ENCODE measurements at places on chromosomes 2 and 18.

- DNase-seq: no peak
Measured at GRCh38 chr2:100399714-100400113, 17.8 kb downstream of the CHST10 start.

DNA sequence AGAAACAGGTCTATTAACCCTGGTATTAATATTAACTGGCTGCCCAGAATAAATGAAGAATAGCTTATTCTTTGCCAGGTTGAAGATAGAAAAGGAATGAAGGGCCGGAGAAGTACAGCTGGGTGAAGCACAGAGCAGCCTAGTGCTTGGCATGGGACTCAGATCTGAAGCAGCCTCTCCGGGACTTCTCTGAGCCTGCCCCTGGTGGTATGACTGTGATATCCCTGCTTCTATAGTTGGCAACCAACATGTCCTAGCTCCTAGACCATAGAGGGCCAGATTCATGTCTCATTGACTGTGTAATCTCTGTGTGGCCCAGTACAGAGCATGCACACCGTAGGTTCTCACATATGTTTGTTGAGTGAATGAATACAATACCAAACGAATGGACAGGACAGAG is 107.8 kb downstream of the MSH2 start:
- no peak for DNase-seq

DNA sequence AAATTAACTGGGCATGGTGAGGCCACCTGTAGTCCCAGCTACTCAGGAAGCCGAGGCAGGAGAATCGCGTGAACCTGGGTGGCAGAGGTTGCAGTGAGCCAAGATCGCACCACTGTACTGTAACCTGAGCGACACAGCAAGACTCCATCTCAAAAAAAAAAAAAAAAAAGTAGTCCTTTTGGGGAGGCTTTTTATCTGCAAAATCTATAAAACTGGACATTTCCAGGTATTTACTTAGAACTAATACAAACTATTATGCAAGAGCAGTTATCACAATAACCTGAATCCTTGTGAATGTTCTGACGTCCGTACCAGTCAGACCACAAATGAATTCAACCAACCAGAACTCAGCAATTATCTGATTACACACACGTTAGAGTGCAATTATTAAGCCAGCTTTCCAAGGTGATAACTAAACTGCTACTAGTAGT is 8.8 kb upstream of the RAPH1 start:
- no peak for DNase-seq

GRCh38 chr2:10912076-10912731 is 470 bp downstream of the KCNF1 start:
- peak; percentile 58 for DNase-seq

- DNase-seq: no peak
Measured at GRCh38 chr2:240639566-240639965, 14.3 kb downstream of the GPR35 start.

- no peak for DNase-seq
Measured at GRCh38 chr2:223832241-223832903, 5.0 kb downstream of the AP1S3 start.

DNA sequence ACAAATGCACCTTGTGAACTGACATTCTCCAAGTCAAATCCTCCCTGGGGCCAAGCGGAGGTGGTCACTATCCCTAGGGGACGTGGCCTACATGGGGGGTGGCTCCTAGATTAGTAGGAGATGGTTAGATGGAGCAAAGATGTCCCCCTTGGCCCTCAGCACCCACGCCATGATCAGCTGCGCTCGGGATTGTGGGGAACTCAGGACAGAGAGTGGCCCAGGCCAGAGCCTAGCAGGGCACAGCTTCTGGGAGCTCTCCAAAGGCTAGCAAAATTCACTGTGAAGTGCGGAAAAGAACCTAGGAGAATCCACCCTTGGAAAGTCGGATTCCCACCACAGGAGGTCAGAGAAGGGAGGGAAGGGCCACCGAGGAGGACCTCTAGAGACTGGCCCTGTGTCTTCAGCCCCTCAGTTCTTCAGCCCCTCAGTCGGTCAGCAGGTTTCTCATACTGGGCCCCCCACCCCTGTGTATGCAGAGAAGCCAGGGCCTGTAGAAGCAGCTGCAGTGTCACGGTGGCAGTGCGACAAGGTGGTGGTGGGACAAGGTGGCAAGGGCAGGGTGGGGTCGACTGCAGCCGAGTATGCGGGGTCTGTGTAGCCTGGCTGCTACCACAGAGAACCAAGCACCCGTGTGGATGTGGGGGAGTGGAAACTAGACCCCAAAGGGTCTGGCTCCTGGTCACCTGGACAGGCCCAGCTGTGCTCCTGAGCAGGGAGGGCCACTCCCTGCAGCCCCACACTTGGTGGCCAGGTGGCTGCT is 18.4 kb downstream of the GPR55 start:
- no peak for DNase-seq

DNA sequence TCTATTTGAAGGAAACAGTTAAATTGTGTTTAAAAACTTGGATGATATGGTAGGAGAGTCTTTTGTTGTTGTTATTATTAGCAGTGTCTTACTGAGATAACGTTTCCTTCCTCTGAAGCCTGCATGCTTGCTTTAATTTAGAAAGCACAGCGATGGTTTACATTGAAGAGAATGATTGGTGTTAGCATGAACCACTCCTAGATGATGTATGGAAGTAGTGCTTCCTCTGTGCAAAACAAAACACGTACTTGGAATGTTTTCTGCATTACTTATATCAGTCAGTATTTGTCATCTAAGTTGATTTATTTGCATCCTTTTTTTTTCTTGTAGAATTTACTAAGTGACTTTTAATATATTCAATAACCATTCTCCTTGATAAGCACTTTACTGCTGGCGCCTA is 89.0 kb downstream of the UGGT1 start:
- no peak for DNase-seq

GRCh38 chr2:234436482-234436837 is 60.4 kb downstream of the ARL4C start:
- no peak for DNase-seq

DNA sequence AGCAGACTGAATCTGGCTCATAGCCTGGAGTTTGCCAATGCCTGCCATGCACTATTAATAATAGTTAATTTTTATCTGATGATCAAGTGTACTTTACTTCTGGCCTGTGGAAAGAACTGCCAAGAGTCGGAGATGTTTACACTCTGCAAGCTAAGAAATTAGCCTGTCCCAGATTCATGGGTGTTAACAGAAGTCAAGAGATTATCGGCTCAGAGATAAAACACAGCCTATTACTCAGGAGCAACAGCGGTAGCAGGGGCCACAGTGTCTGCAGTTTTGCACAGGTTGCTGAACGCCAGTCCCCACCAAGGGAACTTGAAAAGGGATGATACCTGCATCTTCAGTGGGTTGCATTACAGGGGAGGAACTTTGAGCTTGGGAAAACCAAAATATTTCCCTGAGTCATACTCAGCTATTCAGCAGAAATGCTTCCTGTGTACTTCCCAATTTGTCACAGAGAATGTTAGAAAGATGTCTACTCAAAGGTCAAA is 4.3 kb upstream of the ADI1 start:
- DNase-seq: no peak

DNA sequence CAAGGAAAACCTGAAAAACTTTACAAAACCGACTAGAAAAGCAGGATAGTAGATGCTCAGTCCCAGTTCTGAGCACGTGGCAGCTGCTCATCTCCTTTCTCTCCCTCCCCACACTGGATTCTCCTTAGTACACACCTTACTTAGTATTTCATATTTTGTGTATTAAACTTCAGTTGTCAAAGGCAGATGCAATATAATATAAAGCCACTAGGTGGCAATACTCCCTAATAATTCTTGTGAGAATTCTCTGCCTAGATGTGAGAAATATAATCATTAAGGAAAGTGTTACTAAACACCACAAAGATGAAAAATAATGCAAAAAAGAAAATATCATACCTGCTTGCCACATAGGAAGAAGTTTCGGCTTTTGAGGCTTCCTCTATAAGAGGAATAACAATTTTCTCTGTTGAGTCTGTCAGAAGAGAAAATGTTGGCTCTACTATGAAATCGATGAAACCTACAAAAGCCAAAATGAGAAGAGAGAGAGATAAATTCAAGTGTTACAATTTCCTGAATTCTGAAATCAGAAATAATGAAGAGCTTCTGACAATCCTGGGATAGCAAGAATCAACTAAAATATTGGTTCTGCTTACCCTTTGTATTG is 200.6 kb downstream of the PPP1R1C start:
- peak; percentile 10 for DNase-seq

- no peak for DNase-seq
Measured at GRCh38 chr18:31302991-31303390, 15.0 kb upstream of the DSG1 start.

DNA sequence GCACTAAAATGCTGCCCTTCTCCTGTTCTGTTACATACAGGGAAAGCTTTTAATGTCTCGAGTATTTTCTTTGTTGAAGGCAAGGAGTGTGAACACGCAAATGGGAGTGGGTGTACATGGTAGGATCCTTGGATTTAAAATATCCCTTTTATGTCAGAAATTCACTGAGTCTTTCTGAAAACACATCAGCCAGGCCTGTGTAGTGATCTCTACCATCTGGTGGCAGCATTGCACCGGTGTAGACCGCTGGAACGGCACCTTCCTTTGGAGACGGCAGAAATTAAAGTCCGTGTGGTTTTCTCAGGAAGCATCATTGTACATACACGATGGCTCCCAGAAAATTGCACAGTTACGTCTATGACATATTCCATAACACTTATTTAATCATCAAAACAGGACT is 515.8 kb downstream of the GALR1 start:
- peak; percentile 70 for DNase-seq

DNA sequence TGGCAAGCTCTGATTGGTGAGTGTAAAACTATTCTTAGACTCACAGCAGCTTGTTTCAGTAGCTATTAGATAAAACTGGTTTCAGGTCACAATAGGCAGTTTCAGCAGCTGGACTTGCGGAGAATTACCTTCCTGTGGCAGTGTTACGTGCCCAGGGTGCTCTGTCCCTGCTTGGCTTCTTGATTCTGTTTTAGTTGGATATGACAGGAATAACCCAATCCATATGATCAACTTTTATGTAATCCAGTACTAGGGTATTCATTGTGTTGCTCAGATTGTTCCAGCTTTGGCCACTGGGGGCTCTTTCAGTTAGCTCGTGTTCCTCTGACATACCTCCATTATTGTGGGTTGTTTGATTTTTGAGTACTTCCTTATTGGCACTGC is 43.1 kb downstream of the INPP4A start:
- DNase-seq: no peak

- no peak for DNase-seq
Measured at GRCh38 chr2:74777161-74777900, 56.6 kb upstream of the HK2 start.

DNA sequence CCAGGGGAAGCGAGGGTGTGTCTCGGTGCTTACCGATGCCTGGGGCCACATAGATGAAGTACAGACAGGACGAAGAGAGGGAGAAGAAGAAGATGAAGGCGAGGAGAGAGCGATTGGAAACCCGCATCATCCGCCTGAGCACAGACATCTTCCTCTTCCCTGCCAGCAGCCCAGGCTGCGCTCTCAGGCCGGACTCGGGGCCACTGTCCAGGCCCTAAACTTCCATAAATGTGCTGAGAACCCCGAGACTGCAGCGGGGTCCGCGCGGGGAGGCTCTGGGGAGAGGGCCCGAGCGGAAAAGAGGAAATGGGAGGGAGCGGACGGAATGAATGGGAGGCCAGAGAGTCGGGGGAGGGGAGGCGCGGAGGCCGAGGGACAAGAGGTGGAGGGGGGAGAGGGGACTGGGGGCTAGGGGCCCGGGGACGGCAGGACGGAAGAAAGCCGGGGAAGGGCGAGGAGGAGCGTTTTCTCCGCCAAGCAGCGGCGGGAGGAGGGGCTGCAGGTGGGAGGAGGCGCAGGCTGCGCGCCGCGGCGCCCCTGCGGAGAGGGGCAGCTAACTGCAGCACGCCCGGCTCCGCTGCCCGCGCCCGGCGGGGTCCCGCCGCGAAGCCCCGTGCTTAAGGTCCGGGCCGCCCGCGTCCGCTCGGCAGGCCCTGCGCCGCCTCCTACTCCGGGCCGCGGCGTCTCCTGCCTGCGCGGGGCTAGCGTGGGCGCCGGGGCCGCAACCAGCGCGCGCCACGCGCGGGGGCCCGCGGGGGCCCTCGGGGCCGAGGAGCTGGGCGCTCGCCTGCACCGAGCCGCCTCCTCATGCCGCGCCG is at the start of gene B4GALT6:
B4GALT6 (minus strand) TSS at position 303 of the 818 bp plus-strand sequence; CDS start at position 148, 155 bp downstream.
- peak; percentile 74 for DNase-seq

GRCh38 chr2:85549826-85550225 is 10.9 kb downstream of the MAT2A start:
- no peak for DNase-seq

DNA sequence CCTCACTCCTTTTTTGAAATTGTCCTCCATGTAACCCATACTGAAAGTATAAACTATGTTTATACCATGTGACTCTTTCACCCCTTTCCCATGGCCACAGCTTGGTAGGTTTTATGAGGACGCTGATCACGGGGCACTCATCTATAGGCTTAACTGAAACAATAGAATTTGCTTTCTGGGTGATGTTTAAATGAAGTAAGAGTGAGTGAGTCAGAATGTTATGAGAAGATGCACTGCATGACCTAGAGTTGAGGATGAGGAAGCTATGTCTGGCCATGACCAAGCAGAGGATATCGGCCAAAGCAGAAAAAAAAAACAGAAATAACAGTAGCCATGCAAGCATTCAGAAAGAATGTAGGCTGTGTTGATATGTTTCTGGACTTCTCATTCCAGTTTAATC is 34.9 kb downstream of the SCN1A start:
- DNase-seq: no peak

DNA sequence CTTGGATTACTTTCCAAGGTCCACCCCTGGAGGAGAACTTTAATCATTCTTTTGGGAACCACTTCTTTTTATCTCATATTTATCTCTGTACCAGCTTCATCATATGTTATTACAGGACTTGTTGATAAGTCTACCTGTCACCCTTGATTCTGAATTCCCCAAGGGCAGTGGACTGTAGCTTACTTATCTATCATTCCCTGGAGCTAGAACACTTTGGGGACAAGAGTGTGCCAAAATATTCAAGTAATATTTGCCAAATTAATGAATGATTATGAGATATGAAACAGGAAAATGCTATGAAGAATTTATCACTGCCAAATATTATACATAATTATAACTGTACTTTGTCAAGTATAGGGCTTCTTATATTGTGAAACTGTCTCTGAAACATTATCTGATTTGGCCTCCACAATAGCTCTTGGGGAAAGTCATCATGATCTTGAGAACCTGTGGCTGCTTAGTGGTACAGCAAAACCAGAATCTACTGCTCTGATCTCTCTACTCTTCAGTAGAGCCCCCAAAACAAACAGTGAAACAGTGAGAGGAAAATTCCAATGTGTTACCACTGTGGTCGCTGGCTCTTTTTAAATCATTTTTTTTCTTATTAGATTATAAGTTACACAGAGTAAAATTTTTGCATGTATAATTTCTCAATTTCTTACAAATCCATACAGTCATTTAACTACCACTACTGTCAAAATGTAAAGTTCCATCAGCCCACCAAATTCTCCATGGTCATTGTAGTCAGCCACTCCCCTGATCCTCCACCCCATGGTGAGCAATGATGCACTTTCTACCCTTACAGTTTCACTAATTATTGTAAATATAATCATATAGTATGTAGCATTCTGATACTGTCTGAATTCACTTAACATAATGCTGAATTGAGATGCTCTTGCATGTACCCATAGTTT is 197.5 kb downstream of the PIEZO2 start:
- no peak for DNase-seq

GRCh38 chr18:7830468-7830867 is 263.4 kb downstream of the PTPRM start:
- DNase-seq: no peak

Data from nephron progenitor cell (in vitro differentiated cells).